ENCODE measurements at places on chromosomes 2 and 18.

- no peak for DNase-seq
These were observed 149.5 kb upstream of the DLX2 start for GRCh38 chr2:172252154-172252553.

- no peak for DNase-seq
These were observed 74.9 kb downstream of the INO80D start for GRCh38 chr2:206011018-206011614.

- no peak for DNase-seq
These were observed 221.5 kb downstream of the DOK6 start for GRCh38 chr18:69622184-69622583.

- peak; percentile 85 for DNase-seq
These were observed at the start of gene CDH2 for GRCh38 chr18:28176948-28177827. CDH2 (minus strand) TSS chr18:28177130; CDS start chr18:28177022, 108 bp downstream.

- no peak for DNase-seq
These were observed 65.8 kb downstream of the ZAP70 start for GRCh38 chr2:97779141-97779540.

- DNase-seq = no peak
These were observed 81.1 kb downstream of the LRRFIP1 start for GRCh38 chr2:237708491-237708890.

DNA sequence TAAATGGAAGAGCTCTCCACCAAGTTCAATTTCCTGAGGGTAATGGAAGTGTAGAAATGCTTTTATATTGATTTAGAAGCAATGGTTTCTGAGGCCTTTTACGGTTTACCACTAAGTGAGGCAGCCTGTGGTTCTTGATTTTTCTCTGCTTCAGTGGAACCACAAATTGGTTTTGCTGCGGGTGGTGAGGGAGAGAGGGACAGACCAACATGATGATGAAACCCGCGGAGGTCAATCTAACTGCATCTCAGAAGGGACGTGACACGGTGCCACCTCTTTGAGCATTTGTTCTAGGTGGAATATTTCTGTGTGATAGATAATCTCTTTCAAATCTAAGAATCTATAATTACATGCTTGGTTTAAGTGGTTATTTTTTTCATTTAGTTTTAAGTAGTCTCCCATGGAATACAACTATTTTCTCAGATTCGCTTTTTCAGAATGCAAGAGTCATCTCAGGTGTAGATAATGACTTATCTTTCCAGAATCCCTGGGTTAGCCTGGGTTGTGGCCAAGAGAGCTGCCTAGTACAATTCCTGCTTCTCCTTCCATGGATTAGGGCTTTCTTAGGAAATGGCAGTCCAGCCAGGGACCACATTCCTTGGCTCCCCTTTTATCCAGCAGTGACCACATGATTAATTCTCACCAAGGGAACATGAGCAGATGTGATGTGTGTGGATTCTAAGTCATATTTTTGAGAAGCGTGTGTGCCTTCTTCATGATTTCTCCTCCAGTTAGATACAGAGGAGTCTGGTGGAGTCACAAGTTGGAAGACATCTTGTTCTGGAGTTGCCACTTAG, 52.5 kb downstream of the KCNE4 start:
- DNase-seq = no peak

DNA sequence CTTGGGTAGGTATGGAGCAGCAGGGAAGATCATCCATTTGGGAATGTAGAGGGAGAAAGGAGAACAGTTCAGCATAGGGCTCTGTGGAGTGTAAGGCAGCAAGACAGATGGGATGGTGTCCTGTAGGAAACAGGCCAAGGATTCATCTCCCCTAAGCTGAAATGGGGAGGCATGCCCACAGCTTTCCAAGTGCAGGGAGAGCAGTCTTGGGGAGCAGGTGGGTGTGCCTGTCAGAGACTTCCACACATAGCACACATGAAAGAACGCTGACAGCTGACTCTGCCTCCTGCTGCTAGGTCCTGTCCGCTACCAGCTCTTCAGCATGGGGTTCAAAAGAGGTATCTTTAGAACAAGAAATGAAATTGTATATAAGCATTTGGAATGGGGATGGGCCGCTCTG, 9.0 kb downstream of the SETBP1 start:
- no peak for DNase-seq

DNA sequence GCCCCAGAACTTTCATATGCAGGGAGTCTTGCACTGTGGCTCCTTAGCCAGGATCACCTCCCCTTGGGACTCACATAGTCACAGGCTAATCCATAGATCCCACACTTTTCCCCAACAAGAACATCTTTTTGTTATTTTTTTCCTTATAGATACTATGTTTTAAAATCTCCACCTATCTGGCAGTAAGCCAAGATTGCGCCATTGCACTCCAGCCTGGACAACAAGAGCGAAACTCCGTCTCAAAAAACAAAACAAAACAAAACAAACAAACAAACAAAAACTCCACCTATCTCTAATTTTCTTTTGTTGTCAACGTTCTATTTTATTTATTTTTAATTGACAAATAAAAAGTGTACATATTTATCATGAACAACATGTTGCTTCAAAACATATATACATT, 141.7 kb downstream of the PDE11A start:
- no peak for DNase-seq

DNA sequence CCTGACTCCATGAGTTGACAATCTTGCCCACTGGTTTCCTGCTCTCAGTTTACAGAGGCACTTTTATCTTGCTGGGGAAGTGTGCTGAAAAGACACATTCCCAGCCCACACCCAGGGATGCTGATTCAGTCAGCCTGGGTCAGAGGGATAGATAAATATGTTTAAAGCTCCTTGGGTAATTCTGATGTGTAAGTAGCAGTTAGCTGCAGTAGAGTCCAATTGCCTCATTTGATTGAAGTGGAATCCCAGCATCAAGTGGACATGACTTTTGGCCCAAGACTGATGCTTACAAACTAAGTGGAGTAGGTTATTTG, 29.4 kb downstream of the PSD4 start:
- DNase-seq = no peak
